COR-L47 (cell line): ENCODE measurements at places on chromosomes 2 and 18.

DNA sequence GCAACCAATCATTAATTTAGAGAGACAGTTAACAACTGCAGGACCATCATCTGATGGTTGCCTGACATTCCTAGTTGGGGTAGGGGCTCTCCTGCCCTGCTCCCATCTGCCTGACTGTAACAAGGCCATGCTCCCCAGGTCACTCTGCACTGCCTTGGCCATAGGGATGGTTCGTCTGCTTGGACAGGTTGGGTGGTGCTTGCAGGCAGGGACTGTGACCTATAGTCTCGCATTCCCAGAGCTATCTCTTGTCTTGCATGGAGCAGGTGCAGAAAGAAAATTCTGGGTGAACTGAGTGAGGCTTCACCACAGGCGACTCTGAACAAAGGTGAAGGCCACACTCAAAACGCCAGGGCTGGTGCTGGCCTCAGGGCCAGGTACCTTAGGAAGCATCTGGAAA is 64.7 kb downstream of the EMILIN2 start:
- DNase-seq, result no peak

DNA sequence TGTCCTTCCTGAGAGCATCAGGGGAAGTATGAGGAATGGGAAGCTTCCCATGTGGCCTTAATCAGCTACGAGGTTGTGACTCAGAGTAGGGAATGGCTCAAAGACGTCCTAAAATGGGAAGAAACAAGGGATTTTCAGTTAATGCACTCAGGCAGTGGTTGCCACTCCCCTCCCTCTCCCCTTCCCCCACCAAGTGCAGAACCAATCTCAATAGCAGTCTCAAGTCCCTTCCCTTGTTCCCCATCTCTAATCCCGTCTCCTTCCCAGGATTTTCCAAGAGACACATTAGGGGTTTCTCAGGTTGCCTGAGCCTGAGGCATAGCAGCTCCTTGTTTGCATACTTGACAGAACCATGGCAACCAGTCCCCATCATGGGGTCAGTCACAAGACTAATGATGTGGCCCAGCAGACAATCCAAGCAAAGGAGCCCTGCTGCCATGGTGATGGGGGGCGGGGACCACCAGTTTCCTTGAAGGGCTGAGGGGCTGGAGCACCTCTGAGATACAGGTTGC is 18.2 kb upstream of the RESP18 start:
- DNase-seq, result peak; percentile 50

DNA sequence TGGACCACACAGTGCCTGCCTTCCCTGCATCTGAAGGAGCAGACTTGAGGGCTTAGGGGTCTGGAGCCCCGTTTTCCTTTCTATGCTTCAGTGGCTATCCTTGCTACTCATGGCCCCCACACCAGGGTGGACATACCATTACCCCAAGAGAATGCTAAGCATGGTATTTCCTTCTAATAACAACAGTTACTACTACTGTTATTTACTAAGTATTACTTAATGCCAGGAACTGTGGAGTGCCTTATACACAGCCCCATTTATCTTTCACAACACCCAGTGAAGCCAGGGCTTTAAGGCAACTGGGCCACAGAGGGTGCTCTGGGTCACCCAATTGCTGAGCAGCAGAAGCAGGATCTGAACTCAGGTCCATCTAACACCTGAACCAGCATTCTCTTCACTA is 5.8 kb upstream of the PAX8 start:
- DNase-seq, result no peak

- peak; percentile 64 for DNase-seq
Observed at GRCh38 chr18:43596105-43596712, 318.9 kb upstream of the SYT4 start.

GRCh38 chr2:61562615-61563014 is 24.5 kb upstream of the XPO1 start:
- DNase-seq, result no peak
